Stimulated activated CD4-positive, alpha-beta T cell treated with anti-CD3 and anti-CD28 coated beads, Interleukin-15, amount 100 ng/mL, for 1 hour (primary cell): ENCODE measurements at places on chromosomes 12 and 14.
A peak's percentile ranks its signal among the peaks of the same experiment; 100 is the strongest.

- DNase-seq = no peak
Measured at GRCh38 chr14:85380881-85381280, 149.1 kb upstream of the FLRT2 start.

DNA sequence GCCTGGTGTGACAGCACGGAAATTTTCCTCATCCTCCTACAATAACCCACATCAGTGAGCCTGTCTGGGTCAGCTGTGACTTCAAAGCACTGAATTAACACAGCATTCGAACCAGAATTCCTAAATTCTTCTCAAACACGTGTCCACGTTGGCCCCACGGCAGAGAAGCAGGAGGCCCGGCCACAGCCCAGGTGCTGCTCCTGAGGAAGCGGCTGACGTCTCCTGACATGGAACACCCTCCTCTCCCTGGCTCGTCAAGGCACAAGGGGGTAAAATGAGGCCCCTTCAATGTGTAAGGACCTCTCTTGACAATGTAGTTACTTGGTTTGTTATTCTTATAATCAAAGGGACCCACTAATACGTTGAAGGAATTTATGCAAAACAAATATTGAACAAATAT, 156.3 kb upstream of the GSC start:
- DNase-seq = no peak

GRCh38 chr14:70096866-70097265, 91.9 kb downstream of the SLC8A3 start:
- no peak for DNase-seq

- DNase-seq = no peak
Measured at GRCh38 chr12:60345442-60345841, 749.6 kb downstream of the SLC16A7 start.

DNA sequence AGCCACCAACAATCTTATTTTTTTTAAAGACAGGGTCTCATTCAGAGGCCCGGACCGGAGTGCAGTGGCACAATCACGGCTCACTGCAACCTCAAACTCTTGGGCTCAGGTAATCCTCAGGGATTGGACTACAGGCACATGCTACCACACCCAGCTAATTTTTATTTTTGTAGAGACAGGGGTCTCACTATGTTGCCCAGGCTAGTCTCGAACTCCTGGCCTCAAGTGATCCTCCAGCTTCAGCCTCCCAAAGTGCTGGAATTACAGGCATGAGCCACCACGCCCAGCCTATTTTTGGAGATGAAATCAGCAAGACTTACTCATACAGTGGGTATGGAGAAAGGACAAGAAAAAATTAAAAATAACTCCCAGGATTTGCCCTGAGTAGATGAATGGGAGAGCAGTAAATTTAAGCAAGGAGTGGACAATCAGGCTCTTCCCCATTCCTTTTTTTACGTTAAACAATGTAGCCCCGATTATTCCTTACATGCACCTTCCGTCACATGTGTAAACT, 13.2 kb downstream of the FMNL3 start:
- DNase-seq = no peak

DNA sequence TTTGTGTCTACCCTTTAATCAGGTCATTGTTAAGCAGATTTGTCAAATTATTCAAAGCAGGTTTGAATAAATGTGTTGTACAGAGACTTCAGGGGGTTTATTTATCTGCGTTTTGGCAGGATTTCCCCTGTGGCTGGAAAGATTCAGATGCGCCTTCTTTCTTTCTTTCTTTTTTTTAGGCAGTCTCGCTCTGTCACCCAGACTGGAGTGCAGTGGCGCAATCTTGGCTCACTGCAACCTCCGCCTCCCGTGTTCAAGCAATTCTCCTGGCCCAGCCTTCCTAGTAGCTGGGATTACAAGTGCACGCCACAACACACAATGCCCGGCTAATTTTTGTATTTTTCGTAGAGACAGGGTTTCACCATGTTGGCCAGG, 6.3 kb upstream of the NANOGNB start:
- DNase-seq = no peak

- DNase-seq = peak; percentile 16
Measured at GRCh38 chr14:92615451-92615850, 101.9 kb downstream of the RIN3 start.
